ENCODE measurements at places on chromosomes 3 and 15.

- no peak for DNase-seq
Measured at GRCh38 chr3:129348734-129349133, 70.1 kb downstream of the HMCES start.

DNA sequence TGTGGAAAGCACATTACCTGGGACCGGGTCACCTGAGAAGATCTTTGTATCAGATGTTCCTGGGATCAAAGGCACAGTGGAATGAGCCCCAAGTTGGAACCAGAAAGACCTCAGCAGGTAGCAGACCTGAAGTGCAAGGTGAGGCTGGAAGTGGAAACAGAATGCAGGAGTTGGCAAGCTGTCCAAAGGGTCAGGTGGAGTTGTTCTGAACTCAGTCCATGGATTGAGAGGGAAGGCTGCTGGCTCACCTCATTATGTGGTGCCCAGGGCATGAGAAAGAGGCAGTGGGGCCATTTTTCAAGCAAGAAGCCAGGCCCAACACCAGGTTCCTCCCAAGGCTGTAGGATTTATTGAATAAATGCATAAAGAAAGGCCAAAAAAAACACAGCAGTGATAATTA is 49.3 kb downstream of the TMEM266 start:
- DNase-seq, result no peak

DNA sequence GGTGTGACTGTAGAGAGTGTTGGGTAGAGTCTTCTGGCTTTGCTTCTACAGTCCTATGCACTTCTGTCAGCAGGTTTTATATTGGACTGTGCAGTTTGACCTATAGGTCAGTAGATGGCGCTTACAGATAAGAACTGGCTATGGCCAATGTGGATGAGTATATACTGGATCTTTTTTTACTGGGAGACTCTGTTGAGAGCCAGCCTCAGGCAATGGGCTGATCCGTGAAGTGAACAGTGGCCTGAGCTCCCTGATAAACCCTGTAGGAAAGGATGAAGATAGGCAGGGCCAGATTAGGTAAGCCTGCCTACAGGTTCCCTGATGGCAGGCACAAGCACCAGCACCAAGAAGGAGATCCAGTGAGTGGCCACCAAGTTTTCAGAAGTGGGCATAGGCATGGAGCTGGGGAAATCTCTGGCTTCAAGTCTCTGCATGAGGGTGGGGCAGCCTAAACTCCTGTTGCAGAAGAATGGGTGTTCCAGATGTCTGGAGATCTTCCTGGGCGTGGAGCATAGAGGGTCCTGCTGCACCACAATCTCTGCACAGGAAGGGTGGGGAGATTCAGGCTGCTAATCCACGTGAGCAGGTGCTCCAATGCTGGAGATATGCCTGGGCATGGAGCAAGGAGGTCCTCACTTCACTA is 326.0 kb upstream of the SGO1 start:
- peak; percentile 51 for DNase-seq

DNA sequence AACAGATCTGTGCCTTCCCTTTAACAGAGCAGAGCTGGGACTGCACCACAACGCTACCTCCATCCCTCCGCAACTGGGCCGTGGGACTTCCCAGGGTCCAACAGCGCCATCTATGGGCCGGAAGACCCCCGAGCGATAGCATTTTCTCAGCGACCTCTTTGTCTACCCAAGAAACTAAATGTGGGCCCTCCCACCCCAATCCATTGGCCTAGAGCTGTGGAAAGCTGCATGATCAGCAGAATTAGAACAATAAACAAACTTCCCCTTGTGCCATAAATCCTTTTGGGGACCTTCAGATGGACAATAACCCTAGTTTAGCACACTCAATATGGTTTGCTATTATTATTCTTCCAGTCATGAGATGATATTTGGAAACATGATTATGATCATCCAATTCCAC is 74.8 kb upstream of the NTRK3 start:
- no peak for DNase-seq

DNA sequence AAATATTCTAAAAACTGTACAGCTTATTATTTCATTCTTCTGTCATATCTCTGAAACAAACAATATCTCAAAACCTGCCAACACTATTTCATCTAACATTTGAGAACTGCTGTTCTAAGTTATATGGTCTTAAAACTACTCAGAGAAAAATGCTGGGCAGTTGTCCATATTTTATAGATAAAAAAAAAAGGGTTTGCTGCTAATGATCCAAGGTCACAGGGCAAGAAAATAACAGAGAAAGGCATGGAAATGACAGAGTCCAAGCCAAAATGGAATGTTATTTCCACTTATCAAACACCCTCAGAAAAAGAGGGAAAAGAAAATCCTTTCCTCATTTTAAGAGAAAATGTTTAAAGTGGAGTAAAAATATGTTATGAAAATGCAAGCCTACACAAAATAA is 313.1 kb downstream of the CADM2 start:
- DNase-seq, result no peak

DNA sequence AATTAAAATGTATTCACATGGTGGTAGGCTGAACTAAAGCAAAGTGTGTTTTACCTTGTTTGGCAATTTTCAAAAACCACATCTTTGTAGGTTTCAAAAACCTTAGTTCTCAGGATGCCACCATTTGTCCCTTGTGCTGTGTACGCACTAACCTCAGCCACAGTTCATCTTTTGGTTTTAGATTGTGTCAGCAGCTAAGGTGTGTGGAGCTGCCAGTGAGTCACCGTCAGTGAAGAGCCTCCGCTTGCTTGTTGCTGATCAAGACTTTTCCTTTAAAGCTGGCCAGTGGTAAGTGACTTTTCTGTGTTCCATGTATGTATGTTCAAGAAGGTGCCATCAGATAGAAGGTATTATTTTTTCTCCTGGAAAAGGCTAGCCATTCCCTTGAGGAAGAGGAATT is 21.1 kb downstream of the OXNAD1 start:
- no peak for DNase-seq

DNA sequence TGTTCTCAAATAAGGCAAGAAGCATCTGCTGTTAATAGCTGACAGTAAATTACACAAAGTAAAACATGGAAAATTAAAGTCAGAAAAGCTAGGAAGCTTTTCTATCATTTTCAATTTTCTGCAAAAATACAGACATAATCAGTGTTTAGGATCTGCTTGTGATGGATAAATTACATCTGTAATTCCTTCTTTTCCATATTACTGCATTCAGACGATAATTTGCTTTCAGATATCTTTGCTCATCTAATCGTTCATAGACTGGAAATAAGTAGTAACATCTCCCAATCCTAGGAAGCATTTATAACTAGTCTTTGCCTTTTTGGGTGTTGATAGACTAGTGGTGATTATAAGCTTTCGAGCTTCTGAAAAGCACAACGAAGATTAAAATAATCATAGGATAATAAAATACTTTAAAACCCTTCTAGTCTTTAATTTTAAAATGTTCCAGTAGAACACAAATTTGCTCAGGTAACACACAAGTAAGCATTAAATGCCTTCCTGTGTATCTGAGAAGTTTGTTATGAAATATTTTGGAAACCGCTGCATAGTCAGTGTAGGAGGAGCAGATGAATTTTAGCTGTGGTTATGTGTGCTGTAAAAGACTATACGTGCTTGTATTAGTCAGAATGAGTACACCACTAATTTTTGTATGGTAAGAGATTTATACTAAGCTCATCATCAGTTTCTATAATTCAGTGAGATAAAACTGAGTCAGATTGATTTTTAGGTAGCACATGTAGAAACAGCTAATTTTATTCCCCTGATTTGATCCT is 41.0 kb downstream of the MBNL1 start:
- peak; percentile 48 for DNase-seq

GRCh38 chr3:123781571-123782275 is 102.4 kb downstream of the MYLK start:
- no peak for DNase-seq

DNA sequence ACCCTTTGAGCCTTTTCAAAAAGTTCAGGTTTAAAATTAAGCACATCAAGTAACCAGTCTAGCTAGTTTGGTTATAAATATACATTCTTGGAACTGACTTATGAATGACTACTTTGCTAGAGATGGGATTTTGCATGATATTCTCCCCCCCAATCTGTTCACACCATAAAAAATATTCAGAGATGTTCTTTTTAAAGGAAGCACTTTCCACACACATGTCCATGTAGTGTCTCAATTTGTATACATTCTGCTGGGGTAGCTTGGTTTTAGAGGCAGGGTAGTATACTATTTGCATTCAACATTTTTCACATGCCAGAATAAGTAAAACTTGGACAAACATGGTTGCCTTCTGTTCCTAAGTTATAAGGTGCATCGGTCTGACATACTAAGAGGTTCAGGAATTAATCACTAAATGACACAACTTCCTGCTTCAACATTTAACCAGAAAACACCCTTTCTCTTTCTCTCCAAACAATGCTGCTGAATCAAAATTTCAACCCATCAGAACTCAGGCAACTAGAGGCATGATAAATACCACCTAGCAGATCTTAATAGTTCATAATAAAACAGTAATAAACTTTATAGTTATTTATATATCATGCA is 57.0 kb downstream of the SUMF1 start:
- no peak for DNase-seq

- no peak for DNase-seq
Measured at GRCh38 chr15:42804739-42805138, 67.8 kb upstream of the CDAN1 start.

GRCh38 chr15:57395292-57395691 is 19.0 kb downstream of the CGNL1 start:
- DNase-seq, result peak; percentile 62

DNA sequence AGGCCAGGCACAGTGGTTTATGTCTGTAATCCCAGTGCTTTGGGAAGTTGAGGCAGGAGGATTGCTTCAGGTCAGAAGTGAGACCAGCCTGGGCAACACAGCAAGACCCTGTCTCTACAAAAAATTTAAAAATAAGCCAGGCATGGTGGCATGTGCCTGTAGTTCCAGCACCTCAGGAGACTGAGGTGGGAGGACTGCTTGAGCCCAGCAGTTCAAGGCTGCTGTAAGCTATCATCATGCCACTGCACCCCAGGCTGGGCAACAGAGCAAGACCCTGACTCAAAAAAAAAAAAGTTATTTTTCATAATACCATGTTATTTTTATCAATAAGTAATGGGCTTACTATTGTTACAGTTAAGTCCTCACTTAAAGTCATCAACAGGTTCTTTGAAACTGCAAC is 59.7 kb downstream of the SETD2 start:
- no peak for DNase-seq

DNA sequence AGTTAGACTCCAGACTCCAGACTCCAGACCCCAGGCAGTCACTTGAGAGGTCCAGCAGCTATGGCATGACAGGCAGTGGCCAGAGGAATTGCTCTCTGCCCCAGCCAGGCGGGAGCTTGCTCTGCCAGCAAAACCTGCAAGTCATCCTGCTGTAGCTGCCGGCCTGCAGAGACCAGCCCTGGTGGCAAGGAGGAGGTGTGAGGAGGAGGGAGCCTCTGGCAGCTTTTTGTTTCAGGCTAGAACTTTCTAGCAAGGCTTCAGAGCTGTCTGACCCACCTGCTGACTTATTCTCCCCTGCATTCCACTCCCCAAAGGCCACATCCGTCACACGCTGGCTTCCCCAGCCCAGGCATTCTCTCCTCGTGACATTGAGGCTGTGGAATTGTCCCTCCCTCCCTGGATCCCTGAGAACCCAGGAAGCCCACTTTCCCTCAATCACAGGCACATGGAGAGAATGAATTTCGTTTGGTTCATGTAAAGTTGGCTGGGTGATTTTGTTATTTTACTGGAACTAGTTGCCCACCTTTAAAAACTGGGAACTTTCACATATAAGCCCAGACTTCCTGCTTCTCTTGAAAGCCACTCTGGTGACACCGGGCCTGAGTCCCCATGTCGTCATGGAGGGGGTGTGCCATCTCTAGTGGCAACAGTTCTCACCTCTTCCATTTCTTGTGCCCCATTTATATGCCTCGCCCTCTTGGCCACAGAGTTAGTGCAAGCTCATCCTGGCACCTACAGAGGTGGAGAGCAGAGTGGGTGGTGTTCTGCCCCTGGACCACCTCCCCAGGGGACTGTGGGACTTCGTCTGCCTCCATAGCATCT is 82.7 kb downstream of the ABHD5 start:
- no peak for DNase-seq

DNA sequence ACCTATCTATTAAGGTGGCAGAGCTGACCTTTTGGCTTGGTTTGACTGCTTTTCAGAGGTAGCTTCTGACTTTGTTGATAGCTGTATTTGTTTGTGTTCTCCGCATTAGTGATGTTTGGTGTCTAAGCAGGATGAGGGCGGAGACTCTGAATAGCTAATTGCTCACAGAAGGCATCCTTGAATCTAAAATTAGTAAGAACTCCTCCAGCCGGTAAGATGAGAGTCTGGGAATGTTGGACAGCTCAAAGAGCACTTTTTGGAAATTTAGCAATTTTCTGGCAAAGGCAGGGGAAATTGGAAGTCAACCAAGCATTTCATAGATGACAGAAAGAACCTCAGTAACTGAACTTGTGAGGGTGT is 174.1 kb downstream of the KLHL25 start:
- DNase-seq, result peak; percentile 84

DNA sequence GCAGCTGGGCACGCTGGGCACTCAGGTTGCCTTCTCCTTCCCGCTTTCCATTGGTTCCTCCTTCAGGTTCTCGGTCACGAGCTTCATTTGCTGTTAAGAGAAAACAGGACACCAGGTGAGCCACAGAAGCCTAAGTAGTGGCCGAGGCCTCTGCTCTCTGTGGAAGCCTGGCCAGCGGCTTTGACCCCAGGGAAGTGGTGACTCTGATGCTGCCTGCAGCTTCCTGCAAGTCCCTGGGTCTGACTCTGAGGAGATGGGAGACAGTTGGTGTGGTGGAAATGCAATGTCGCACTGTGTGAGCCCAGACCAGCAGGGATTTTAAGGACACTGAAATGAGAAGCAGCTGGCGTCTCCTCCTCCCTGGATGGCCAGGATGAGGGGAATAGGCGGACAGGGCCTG is 80.5 kb downstream of the SNRK start:
- DNase-seq, result no peak

- DNase-seq, result no peak
Measured at GRCh38 chr3:177231242-177231641, 34.0 kb upstream of the TBL1XR1 start.

DNA sequence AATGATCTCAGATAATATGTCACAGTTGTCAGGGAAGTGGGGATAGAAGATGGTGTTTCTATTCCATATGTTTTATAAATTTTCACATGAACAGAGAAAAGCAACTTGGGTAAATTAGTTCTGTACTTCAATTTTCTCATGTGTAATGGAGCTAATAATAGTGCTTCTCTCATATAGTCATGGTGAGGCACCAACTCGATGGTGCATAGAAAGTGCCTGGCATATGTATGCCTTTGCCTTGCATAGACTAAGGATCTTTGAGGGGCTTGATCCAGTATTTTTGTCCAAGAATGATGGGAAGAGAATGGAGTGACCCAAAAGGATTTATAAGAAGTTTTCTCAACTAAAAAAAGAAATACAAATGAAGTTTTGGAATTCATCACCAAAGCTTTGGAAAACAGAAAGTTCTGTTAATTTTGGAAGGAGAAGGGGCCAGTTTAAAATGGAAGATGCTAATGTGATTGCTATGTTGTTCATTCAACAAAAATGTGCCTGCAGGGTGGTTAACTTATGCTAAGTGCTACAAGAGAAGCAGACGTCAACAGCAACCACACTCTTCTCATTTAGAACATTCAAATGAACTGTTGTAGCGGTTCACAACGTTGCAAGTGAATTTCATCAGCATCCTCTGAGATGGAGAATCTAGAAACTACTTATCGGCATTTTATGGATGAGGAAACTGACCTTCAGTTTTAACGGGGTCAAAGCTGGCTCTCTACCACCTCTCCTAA is 86.1 kb downstream of the RTP4 start:
- DNase-seq, result no peak

GRCh38 chr15:70145261-70145660 is 47.5 kb upstream of the TLE3 start:
- no peak for DNase-seq

Data from GM04504 (cell line).